ENCODE measurements at places on chromosomes 7 and 10. TPM values are rescaled to one million over a fixed set of nuclear protein-coding genes. Genes with fewer than 3 reads are reported as not detected.

The RAPGEF5 gene
- 42.4 TPM for total RNA-seq

The CCNJ gene
- 5.0 TPM for total RNA-seq

The ITIH5 gene
- total RNA-seq: not detected

The PPP1R9A gene
- total RNA-seq: 0.16 TPM

The ANKRD7 gene
- not detected for total RNA-seq

All from cardiac atrium fibroblast (primary cell).